NCI-H774 (cell line): ENCODE measurements at places on chromosomes 2 and 18.

DNA sequence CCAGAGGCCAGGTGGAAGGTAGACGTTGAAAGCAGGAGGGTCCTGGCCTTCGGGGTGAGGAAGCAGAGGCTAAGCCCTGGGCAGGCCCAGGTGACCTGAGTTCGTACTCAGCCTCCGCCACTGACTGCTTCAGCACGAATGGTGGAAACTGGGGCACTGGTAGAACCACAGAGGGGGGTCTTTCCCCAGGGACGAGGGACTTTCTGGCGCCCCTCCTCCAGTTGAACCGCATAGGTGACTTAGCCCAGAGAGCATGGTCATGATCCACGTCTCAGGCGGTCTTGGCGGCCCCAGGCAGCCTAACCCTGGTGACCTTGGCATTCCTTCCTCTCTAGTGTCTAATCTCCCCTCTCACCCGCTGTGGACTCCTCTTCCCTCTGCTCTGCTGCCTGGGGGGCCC, 30.2 kb downstream of the INHBB start:
- no peak for DNase-seq

- no peak for DNase-seq
Measured at GRCh38 chr2:8324901-8325300, 357.0 kb upstream of the ID2 start.

DNA sequence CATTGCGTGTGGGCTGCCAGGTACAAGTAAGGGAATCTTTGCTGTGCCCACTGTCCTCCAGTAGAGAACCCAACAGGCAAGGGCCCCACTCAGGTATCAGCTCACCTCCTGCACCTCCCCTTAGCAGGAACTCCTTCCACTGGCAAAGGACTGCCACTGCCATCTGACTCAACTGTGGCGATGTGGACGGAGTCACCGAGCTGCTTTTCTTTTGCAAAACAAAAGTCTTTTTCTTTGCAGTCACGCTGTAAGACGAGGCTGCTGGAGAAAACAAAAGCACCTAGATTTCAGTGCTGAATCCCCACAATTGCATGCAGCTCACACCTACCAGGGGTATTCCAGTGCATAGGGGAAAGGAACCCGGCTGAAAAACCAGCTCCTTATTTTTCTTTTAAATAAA, 7.9 kb downstream of the MTERF4 start:
- DNase-seq, result no peak

DNA sequence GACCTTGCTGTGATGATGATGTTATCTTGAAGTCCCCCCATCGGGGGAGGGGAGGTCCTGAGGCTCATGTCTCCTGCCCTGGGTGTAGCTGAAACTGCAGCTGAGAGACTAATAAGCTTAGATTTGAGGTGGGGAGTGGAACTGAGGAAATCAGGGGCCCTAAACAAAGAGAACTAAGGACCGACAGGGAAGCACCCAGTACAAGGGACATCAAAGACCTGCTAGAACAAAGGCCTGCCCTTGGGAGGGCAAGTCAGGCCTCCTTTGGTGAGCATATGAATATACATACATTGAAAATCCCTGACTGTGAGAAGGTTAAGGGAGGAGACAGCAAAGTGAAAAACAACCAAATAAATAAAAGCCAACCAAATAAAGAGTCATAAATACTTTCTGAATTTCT, 1132.5 kb upstream of the CELF4 start:
- no peak for DNase-seq

DNA sequence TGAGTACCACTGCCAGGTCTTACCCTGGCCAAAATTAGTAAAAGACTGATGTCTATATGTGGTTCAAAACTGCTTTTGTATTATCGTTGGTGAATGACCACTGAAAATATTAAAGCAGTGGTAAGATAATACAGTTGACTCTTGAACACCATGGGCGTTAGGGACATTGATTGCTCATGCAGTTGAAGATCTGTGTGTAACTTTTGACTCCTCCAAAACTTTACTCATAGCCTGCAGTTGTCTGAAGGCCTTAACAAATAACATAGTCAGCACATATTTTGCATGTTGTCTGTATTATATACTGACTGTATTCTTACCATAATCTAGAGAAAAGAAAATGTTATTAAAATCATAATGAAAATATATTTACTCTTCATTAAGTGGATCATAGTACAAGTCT, 5.8 kb upstream of the ANKRD12 start:
- no peak for DNase-seq
